Liver (tissue), 10 donors: ENCODE measurements at places on chromosomes 7 and 10. TPM values are rescaled to one million over a fixed set of nuclear protein-coding genes. Genes with fewer than 3 reads are reported as not detected.

GRCh38 chr10:61844116-61844822, 57.2 kb upstream of the ARID5B start:
- no peak overlapping the region for H3K4me3 ChIP-seq
- DNase-seq = no peak
- H3K27ac ChIP-seq = no peak overlapping the region

DNA sequence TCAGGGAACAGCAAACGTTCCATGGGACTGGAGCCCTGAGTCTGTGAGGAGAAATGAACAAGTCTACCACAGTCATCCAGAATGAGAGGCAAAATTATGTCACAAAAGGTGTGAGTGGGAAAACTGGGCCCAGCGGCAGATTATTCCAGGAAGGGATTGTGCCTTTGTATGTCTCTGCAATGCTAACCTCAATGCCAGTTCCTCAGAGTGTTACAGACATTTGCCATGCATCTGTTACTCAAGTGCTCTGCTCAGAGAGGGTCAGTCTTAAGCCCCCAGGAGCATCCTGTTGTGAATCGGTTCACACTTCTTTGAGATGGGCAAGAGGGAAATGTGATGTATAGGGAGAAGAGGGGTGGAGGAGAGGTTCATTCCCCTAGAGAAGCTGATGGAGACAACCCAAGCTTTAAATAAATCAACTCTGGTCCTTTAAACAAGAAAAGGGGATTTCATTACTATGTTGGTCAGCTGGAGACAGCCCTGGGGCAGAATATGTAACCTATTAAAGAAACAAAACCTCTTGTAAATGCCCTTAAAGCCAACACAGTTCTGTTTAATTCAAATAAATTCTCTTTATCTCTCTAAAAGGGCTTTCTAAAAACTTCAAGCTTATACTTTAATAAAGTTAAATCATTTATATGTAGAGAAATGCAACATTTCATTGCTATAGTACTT, 85.9 kb upstream of the GRB10 start:
- H3K27ac ChIP-seq = no peak overlapping the region
- no peak overlapping the region for H3K4me3 ChIP-seq
- DNase-seq = no peak
- no peaks in the 10 kb centered on the region for H3K4me1 ChIP-seq
- H3K27me3 ChIP-seq = no peaks in the 10 kb centered on the region
- H3K36me3 ChIP-seq = no peaks in the 10 kb centered on the region

- DNase-seq = peak; percentile 70
- peaks cover 27% of the 10 kb centered on the region for H3K4me1 ChIP-seq
- H3K4me3 ChIP-seq = no peak overlapping the region
- H3K36me3 ChIP-seq = no peaks in the 10 kb centered on the region
Observed at GRCh38 chr10:79093658-79094411, 25.1 kb downstream of the ZMIZ1 start.

The COL13A1 gene
- 0.47 TPM for total RNA-seq

The NKX2-3 gene
- total RNA-seq = 0.09 TPM

The ABCC2 gene
- total RNA-seq = 45.6 TPM

GRCh38 chr7:136549756-136550155, 318.7 kb upstream of the CHRM2 start:
- no peaks in the 10 kb centered on the region for H3K36me3 ChIP-seq
- H3K4me1 ChIP-seq = no peaks in the 10 kb centered on the region
- no peak for DNase-seq
- no peak overlapping the region for H3K4me3 ChIP-seq
- H3K27ac ChIP-seq = no peak overlapping the region

DNA sequence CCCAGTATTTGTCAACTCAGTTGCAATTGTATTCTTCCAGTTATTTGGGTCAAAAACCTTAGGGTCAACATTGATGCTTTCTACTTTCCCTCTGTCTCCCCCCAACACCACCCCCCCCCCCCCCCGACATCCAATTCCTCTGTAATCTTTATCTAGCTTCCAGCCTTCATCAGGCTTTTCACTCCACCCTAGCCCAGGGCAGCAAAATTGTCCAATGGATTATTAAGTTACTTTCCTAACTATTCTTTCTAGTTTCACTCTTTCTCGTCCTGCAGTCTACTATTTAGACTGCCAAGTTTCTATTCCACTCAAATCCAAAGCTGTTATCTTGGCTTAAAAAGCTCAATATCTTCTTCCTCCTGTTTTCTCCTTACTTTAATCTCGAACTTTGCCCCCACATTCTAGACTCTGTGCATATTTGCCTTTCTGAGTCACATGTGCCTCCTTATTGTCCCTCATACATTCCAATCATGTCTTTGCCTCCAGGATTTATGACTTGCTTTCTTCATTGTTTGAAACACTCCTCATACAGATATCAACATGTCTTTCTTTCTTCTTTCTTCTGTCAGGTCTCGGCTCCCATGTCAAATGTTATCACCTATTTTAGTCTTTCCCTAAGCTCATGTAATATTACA, 196.6 kb upstream of the TMEM196 start:
- no peak overlapping the region for H3K27ac ChIP-seq
- H3K4me1 ChIP-seq = no peaks in the 10 kb centered on the region
- H3K4me3 ChIP-seq = no peak overlapping the region

DNA sequence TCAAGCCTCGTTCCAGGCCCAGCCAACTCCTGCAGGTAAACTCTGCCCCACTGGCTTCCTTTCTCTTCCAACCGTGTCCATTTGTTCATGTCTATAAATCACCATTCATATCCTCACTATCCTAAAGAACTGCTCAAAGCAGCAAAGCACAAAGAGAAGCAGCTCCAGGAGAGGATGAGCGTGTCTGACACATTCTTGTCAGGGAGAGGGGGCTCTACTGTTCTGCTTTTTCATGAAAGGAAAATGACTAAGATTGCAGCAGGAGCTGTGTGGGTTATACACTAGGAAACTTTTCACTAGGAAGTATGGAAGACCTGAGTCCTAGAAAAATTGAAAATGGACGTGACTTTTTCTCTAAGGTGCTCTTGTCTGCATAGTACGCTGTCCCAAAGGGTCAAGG, 16.7 kb downstream of the AGFG2 start:
- no peak for DNase-seq
- peaks cover 5% of the 10 kb centered on the region for H3K36me3 ChIP-seq
- H3K27ac ChIP-seq = no peak overlapping the region
- H3K4me1 ChIP-seq = no peaks in the 10 kb centered on the region

The INA gene
- not detected for total RNA-seq

The FGFBP3 gene
- total RNA-seq = 0.37 TPM

The AGBL3 gene
- 2.0 TPM for total RNA-seq

The DPYSL4 gene
- 0.23 TPM for total RNA-seq

The IGF2BP3 gene
- total RNA-seq = 0.17 TPM

The PNLIPRP2 gene
- total RNA-seq = not detected

DNA sequence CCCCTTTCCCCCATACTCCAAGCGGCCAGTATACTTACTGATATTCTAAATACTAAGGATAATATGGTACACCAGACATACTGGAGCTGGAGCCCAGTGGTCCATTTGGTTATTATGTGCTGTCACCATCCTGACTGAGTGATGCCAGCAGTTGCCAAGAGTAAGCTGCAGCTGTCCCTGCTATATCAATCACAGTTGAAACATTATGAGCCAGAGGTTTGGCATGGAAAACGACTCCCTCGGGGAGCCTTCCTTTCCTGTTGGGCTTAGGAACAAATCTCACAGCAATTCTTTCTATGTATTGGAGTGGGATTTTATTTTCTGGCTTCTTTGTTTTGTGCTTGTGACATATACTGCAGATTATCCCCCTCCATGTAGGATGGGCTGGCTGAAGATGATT, 32.6 kb downstream of the STRIP2 start:
- DNase-seq = no peak
- no peaks in the 10 kb centered on the region for H3K36me3 ChIP-seq
- no peaks in the 10 kb centered on the region for H3K27me3 ChIP-seq
- no peaks in the 10 kb centered on the region for H3K4me1 ChIP-seq

The RPP30 gene
- total RNA-seq = 22.6 TPM

The CDHR1 gene
- 0.51 TPM for total RNA-seq

DNA sequence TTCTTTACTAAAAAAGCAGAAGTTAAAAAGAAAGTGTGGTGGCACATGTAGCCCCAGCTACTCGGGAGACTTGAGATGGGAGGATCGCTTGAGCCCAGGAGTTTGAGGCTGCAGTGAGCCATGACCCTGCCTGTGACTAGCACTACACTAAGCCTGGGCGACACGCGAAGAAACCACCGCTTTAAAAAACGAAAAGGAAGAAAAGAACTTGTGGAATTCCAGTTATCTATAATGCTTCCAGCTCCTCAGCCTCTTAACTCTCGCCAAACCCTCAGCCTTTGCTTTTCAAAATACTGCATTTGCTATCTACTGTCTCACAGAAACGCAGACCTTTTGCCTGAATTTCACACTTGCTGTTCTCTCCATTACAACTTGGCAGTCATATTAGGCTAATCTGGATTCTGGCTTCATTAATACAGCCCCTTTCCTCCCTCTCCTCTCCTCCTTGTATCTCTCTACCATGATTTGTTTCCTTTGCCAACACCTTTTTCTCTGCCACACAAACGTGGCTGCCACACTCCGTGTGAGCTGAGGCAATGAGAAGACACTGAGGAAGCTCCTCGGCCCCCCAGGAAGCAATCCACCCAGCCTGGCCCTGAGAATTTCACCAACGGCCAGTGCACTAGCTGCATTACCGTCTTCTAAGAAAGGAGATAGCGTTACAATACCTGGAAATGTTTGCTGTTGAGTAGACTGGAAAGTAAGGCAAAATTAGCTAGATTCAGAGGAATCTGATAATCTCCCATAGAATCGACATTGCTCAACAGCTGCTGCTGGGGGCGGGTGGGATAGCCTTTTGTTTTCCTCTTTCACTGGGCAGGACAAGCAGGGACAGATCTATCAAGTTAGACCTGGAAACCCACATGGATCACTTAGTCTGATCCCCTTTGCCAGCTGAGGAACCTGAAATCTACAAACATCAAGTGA, 37.2 kb downstream of the CALML5 start:
- peaks cover 15% of the 10 kb centered on the region for H3K36me3 ChIP-seq
- no peak for DNase-seq
- H3K4me1 ChIP-seq = peaks cover 12% of the 10 kb centered on the region
- no peaks in the 10 kb centered on the region for H3K27me3 ChIP-seq

DNA sequence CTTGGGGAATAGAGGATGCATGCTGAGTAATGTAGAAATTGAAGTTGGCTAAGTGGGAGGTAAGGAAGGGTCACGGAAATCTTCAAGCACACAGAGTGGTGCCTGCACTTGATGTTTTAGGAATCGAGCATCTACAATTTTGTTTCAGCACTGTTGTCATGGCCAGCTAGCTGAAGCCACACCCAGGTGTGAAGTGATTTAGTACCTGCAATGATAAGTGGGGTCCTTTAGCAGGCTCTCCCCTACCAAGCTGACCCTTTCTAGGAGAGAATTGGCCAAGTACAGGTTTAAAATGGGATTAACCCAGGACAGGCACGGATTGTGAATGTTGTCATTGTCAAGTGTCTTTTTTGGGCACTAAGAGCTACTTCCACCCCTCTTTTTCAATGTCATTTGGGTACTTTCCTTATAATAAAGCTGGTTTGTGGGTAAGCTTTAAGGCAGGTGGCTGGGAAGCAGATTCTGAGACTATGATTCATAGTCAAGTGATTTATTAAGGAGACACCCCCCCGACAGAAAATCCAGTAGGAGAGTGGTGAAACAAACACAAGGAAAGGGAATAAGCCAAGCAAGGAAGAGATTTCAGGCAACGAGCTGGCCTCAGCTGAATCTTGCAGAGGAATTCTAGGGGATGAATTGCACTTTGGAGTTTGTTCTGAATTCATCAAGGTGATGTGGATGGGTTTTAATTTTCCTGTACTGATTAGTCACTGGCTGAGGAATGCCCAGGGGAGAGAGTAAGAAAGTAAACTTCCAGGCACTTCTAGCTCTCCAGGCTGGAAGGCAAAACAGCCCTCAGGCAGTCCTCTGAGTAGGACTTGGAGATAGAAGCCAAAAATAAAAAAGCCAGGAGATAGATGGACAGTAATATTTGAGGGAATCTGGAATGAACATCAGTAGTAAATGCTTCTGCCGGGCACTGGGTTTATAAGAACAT, 1128.4 kb downstream of the SORCS3 start:
- H3K4me3 ChIP-seq = no peak overlapping the region
- peaks cover 6% of the 10 kb centered on the region for H3K27me3 ChIP-seq
- H3K27ac ChIP-seq = no peak overlapping the region
- DNase-seq = no peak
- no peaks in the 10 kb centered on the region for H3K36me3 ChIP-seq
- H3K4me1 ChIP-seq = no peaks in the 10 kb centered on the region

DNA sequence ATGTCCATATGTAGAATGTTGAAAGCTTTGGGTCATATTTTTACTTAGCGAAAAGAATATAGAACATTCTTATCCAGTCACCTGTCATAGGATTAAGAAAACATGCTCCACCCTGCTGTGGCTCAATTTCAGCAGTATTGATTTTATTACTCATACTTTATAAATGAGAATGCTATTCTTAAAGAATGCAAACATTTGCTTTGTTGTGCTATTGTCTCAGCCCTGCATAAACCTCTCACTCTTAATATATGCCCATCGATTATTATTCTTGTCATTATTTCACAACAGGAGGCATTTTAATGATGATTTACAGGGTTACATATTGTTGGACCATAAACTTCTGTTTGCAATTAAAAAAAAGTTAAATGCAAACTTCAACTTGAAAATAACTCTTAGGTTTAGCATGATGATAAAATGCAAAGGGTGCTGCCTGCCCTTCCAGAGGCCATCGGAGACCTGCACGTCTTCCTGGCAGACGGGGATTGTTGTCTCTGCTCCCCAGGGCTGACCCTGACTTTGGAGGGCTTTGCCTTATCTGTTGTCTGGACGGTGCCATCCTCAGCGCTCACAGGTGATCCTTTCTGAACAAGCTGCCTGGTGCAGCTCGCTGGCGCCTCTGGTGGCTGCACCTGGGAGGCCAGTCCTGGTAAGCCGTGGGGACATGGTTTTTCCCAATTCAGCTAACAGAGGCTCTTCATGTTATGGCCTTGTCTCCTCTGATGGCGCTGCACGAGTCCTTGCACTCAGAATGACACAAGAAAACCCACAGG, 50.0 kb upstream of the SHH start:
- no peaks in the 10 kb centered on the region for H3K27me3 ChIP-seq
- no peak overlapping the region for H3K27ac ChIP-seq
- peaks cover 15% of the 10 kb centered on the region for H3K4me1 ChIP-seq

- no peaks in the 10 kb centered on the region for H3K27me3 ChIP-seq
- no peaks in the 10 kb centered on the region for H3K36me3 ChIP-seq
- DNase-seq = no peak
- H3K27ac ChIP-seq = no peak overlapping the region
- no peak overlapping the region for H3K4me3 ChIP-seq
Observed at GRCh38 chr7:16915405-16915804, 33.6 kb upstream of the AGR3 start.

GRCh38 chr7:102973096-102973802, 60.4 kb downstream of the LRRC17 start:
- H3K27ac ChIP-seq = no peak overlapping the region
- H3K4me1 ChIP-seq = no peaks in the 10 kb centered on the region
- no peaks in the 10 kb centered on the region for H3K27me3 ChIP-seq
- DNase-seq = no peak
- no peak overlapping the region for H3K4me3 ChIP-seq
- no peaks in the 10 kb centered on the region for H3K36me3 ChIP-seq

The KDM7A gene
- total RNA-seq = 17.2 TPM

The SGMS1 gene
- 98.2 TPM for total RNA-seq
